ENCODE measurements at places on chromosomes 2 and 18. TPM values are rescaled to one million over a fixed set of nuclear protein-coding genes. Genes with fewer than 3 reads are reported as not detected.

ITGB1BP1 gene
- total RNA-seq, result 53.2 TPM

LYG2 gene
- not detected for total RNA-seq

CD207 gene
- under 0.01 TPM for total RNA-seq

CCDC178 gene
- not detected for total RNA-seq

PAX8 gene
- not detected for total RNA-seq

RPL31 gene
- 2,025 TPM for total RNA-seq

POTEC gene
- not detected for total RNA-seq

SERPINB3 gene
- not detected for total RNA-seq

MC4R gene
- not detected for total RNA-seq

ALK gene
- total RNA-seq, result not detected
